GM04504 (cell line): ENCODE measurements at places on chromosomes 5 and 9.
A peak's percentile ranks its signal among the peaks of the same experiment; 100 is the strongest.

DNA sequence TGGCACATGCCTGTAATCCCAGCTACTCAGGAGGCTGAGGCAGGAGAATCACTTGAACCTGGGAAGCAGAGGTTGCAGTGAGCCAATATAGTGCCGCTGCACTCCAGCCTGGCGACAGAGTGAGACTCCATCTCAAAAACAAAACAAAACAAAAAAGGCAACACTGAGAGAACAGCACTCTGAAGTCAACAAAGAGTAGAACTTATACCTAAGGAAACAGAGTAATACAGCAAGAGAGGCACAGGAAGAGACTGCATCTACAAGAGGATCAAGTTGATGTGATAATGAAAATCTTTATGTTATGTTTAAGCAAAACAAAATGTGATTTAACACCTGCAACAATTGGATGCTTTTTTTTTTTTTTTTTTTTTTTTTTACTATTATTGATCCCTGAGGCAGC, 33.1 kb downstream of the FYB1 start:
- DNase-seq: no peak

DNA sequence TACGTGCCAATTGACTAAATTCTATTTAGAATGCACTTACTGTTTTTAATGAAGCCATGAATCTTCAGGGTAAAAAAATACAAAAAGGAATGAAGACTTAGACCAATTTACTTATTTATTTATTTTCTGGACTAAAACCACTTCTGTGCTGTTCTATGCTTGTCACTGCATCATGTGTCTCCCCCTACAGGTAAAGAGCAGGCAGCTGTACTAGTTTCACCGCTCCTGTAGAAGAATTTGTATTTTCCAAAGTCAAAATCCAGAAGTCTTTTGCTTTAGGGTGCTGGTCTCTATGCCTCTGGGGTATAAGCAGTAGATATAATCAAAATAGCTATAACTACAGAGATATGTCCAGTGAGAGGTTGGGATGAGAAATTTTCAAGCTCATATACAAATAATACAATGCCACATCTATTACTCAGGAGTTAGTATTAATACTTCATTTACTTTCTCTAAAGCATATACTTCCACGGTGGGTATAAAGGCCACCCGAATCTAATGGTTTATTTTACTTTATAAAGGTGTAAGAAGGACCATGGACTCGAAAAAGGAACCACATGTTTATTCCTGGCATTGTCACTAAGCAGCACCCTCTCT, 591.5 kb downstream of the RAB3C start:
- peak; percentile 39 for DNase-seq

- no peak for DNase-seq
These were observed 372.5 kb downstream of the IRX2 start for GRCh38 chr5:2378976-2379375.

DNA sequence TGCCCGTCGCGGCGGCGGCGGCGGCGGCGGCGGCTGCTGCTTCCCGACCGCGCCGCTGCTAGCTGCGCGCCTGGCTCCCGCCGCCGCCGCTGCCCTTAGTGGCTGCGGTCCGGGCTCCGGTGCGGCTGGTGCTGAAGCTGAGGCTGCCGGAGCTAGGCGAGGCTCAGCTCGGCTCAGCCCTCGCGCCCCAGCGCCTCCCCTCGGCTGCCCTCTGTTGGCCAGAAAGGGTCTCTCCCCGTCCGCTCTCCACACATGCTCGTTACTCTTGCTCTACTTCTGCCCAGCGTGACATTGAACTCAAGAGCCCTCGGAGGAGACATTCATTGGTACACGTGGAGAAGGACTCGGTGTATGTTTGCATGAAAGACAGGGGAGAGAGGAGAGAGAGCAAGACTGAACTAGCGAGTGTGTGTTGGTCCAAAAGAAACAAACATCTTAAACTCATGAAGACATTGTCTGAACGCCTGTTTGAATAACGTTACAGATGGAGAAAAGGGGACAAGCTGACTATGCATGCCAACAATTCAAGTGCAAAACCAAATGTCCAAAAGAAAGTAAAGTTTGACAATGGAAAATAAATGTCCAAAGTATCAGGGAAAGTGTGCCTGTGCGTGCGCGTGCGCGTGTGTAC, at the start of gene HCN1:
Gene HCN1, minus strand, starts transcription at position 175 of the 631 bp plus-strand sequence.
- DNase-seq: peak; percentile 34

DNA sequence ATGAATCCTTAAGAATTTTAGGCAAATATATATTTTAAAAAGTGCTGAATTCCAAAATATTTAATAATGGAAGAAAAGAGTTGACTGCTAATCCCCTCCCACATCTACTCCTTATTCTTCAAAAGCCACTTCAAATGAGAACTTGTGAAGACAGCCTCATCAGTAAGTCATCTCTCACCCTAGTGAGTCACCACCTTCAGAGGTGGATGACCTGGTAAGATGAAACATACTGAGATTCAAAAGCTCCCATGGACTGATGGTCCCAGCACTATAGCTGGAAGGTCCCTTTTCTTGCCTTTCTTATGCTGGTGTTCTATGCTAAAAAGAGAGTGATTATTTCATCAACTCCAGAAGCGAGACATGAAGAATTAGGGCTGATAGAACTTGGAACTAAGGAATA, 37.8 kb upstream of the SPDL1 start:
- no peak for DNase-seq

DNA sequence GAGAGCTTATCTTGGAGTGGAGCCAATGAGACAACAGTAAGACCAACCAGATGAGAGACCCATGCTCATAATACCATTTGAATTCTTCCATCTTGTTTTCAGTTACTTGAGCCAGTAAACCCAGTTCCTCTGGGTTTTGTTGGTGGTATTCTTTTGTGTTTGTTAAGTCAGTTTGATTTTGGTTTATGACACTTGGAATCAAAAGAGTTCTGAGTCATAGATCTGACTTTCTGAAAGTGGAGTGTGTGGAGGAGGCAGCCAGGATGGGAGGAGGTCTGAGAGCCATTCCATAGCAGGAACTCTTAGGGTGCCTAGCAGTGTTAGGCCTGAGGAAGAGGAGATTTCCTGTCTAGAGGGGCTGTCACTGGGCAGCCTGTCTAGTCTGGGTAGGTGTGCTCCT, 24.6 kb upstream of the PANK3 start:
- peak; percentile 25 for DNase-seq
